ENCODE measurements at places on chromosomes 3 and 15.
A peak's percentile ranks its signal among the peaks of the same experiment; 100 is the strongest.

- DNase-seq, result no peak
Observed at GRCh38 chr3:185488465-185488864, 10.4 kb downstream of the TMEM41A start.

- DNase-seq, result no peak
Observed at GRCh38 chr3:186042521-186043202, 66.2 kb downstream of the ETV5 start.

- no peak for DNase-seq
Observed at GRCh38 chr3:37202035-37202434, 27.7 kb upstream of the LRRFIP2 start.

DNA sequence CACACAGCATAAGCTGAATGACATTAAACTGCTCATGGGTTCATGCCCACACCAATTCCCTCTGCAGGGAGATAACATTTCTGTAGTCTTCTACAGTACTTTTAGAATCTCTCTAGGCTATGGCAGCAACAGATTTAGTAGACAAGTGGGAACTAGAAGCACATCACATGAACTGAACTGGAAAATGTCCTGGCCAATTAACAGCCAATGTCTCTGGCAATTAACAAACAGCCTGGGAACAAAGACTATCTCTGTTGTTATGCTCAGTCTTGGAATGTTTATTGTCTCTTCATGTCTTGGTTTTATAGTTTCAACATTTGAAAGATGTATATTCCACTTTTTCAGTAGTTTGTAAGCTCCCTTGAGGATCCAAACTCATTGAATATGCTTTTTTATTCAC, 523.2 kb upstream of the NAALADL2 start:
- no peak for DNase-seq

DNA sequence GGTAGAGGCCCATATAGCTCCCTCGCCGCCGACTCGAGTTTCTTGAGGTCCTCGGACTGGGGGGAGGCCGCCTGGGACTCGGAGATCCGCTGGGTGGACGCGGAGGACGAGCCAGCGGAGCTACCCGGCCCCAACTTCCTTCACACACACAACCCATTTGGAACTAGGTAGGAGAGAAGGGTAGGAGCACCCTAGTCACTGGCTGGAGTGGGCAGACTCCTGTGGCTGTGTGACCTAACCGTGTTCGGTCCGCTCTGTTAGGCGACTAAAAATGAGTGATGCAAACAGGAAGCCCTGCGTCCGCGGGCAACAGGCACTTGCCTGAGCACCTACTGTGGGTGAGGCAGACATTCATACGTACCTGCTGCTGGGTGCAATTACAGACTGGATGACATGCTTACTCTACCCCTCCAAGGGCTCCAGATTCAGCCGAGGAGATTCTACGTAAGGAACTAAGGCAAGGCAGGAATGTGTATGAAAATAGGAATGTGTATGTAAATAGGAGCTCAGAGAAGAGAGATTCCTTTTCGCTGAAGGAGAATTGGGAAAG, 4.6 kb upstream of the SIN3A start:
- DNase-seq, result peak; percentile 70

DNA sequence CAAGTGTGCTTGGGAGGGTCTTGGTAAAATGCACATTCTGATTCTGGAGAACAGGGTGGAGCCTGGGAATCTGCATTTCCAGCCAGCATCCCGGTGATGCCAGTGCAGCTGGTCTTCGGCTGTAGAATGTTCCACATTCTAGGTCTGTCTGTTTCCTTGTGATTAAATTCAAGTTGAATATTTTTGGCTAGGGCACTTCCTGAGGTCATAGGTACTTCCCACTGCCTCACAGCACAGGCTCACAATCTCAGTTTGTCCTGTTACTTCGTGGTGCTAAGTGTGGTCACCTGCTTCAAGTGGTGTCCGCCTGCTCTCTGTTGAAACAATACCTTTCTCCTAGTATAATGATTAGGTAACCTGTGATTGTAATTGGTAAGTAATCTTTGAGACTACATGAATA, 40.1 kb downstream of the FLNB start:
- DNase-seq, result no peak

DNA sequence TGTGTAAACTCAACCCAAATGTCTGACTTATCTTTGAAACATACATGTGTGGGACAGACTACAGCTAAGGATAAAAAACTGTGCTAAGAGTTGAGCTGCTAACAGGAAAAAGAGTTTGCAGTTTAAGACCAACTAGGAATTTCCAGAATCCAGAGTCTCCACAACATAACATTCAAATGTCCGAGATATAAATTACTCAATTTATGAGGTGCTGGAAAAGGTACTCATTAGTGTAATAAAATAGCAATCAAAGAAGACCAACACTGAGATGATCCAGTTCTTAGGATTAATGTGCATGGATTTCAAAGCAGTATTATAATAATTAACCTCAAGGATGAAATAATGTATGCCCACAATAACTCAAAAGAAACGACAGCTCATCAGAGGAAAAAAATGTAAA, 426.5 kb upstream of the KCNMB2 start:
- no peak for DNase-seq

- no peak for DNase-seq
Observed at GRCh38 chr15:33624439-33624838, 313.7 kb downstream of the RYR3 start.
